ENCODE measurements at places on chromosomes 11 and 22.

GRCh38 chr22:19722982-19723231 lies 432 bp upstream of the GP1BB start:
- no peak for DNase-seq

GRCh38 chr11:9277176-9277575 lies 12.0 kb upstream of the DENND5A start:
- no peak for DNase-seq

GRCh38 chr11:65792456-65792855 lies 5.6 kb downstream of the OVOL1 start:
- no peak for DNase-seq

GRCh38 chr22:36116127-36116526 lies 44.4 kb downstream of the APOL3 start:
- no peak for DNase-seq

DNA sequence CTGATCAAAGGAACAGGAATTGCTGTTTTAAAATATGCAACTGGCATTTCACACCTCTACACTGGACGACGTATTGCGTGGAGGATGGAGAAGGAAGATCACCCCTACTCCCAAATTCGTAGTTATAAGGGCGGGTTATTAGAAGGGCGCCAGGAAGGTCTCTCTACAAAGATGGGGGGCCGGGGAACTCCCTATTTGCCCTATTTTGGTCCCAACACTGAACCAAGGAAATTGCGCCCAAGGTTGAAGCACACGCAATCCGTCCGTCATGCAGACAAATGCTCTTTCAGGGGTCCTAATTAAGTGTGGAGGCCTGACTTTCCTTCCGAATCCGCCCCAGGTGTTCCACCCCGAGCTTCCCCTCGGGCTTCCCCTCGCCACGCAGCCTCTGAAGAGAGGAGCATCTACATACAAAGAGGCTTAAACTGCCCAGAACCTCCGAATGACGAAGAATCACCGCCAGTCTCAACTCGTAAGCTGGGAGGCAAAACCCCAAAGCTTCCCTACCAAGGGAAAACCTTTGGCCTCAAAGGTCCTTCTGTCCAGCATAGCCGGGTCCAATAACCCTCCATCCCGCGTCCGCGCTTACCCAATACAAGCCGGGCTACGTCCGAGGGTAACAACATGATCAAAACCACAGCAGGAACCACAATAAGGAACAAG lies 396 bp downstream of the NPAT start:
- no peak for DNase-seq

GRCh38 chr11:7609015-7609414 lies 64.3 kb downstream of the CYB5R2 start:
- no peak for DNase-seq

GRCh38 chr22:29487426-29487986 lies 7.5 kb downstream of the NEFH start:
- no peak for DNase-seq

GRCh38 chr22:30240541-30241417 lies 5.8 kb downstream of the LIF start:
- DNase-seq, result no peak

DNA sequence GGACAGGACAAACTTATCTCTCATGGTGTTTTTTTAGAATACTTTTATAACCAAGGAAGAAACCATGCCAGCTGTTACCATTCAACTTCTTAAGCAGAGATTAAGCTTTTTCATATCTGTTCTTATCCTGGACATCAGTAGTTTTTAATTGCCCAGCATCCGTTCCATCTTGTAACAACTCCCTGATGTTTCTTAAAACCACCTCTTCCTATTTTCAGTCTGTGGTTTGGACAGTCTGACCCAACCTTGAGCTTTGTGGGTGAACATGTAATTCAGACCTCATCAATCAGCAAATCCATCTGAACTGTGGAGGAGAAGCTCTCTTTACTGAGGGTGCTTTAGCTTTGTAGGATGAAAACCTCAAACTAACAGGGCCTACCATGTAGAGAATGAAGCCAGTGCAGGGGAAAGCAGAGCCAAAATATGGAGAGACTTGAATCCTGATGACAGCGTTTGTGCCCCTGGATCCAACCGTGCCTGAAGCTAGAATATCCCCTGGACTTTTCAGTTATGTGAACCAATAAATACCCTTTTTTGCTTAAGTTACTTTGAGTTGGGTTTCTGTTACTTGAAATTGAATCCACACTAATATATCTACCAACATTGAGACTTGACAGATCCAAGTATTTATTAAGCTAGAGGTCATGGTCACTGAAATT lies 9.4 kb downstream of the TUG1 start:
- no peak for DNase-seq

- no peak for DNase-seq
Observed at GRCh38 chr22:47697861-47698260, 935.4 kb downstream of the TBC1D22A start.

DNA sequence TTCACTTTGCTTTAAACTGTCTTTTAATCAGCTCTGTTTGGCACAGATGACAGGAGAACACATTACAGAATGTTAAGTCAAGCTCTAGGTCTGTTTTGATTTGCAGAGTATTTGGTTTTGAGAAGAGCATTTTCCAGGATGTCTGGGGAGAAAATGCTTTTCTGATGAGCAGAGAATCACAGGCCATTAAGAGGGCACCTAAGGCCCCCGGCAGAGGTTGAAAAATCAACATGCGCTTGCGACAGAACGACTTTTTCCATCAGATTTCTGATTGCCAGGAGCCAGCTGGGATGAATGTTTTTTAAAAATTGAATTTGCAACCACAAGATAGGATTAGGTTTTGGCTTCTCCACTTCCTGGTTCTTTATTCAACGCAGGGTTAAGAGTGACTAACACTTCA lies 304.5 kb downstream of the JRKL start:
- no peak for DNase-seq

GRCh38 chr11:35040221-35040942 lies 98.6 kb upstream of the CD44 start:
- peak; percentile 12 for DNase-seq

GRCh38 chr11:8111636-8112035 lies 30.6 kb downstream of the TUB start:
- DNase-seq, result no peak

DNA sequence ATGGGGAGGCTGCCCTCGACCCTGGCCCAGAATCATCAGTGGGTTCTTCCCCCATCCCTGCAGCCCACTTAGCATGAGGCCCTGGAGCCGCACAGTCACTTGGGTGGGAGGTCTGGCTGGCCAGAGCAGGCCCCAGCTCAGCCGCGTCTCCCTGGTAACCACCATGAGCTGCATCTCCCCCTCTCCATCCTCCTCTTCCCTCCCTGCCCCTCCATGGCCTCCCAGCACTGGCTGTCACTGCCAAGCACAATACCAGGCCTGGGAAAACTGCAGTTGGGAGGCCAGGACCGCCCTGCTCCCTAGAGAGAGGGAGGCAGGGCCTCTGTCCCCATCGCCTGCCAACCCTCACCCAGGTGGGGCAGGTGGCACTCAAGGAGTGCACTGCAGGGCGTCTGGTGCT lies 8.0 kb downstream of the CSDC2 start:
- no peak for DNase-seq

- DNase-seq, result no peak
Observed at GRCh38 chr11:69000391-69000790, 12.7 kb downstream of the MRGPRF start.

DNA sequence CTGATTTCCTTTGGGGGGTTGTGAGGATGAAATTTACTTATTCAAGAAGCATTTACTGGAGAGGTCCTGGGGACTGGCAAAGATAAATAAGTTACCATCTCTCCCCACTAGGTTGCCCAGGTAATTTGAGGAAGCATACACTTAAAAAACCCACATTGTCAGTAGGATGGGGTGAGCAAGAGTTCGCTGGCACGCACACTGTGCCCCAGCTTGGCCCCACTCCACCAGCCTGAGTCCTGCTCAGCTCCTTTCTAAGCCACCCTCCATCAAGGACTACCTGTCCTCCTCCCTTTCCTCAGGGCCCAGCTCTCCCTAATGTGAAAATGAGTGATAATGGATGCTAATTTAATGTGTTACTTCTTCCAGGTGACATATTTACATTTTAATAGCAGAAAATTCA lies 216.5 kb upstream of the PLET1 start:
- no peak for DNase-seq

- DNase-seq, result peak; percentile 61
Observed at GRCh38 chr11:133945087-133945974, 11.4 kb downstream of the IGSF9B start.

DNA sequence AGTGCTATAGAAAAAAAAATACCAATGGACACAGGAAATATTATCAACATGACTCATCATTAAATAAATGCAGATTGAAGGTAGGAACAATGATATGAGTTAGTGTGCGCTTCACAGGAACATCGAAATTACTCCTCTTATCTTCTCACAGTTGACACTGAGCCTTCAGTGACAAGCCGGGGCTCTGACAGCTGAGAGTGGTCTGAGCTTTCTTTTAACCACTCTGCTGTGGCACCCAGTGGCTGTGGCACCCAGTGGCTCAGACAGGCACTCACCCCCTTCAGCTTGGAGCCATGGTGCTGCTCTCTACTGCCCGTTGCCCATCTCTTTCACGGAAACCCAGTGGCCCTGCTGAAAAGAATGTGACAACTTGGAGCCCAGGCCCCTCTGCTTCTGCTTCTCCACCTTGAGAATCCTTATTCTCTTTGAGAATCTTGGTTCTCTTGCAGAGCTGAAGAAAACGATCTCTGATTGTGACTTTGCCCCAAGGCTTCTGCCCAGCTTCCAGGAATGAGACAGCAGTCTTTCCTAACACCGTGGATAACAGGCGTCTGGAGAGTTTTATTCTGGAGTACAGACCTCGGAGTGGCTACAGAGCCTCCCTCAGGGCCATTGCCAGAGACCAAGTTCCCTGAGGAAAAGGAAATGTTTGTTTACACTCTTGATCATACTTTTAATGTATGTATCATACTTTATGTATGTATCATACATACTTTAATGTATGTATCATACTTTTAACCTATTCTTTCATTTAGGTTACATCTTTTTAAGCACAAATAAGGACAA lies 37.1 kb upstream of the OR8B8 start:
- DNase-seq, result no peak

- no peak for DNase-seq
Observed at GRCh38 chr11:14202251-14203196, 156.5 kb downstream of the RRAS2 start.

- DNase-seq, result no peak
Observed at GRCh38 chr11:125662689-125663088, 18.0 kb downstream of the ACRV1 start.

DNA sequence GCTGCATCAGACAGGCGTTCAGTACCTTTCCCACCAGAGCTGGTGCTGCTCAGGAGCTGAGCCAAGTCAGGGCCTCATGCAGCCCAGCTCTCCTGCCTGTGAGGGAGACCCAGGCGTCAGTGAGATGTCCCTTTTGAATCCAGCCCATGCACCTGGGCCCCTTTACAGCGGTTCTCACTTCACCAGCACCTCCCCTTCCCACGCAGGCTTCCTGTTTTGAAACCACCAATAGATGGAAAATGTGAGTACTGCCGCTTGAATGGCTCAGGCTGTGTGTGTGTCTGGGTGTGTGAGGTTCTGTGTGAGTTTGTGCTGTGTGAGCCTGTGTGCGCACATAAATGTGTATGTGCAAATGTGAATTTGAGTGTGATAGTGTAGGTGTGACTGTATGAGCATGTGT lies 88.4 kb downstream of the UBASH3B start:
- peak; percentile 65 for DNase-seq

Data from stimulated activated CD4-positive, alpha-beta T cell treated with anti-CD3 and anti-CD28 coated beads, Interleukin-1b, Interleukin-23, amount 100 ng/mL, for 1 hour (primary cell).